ENCODE measurements at places on chromosomes 11 and 22.

DNA sequence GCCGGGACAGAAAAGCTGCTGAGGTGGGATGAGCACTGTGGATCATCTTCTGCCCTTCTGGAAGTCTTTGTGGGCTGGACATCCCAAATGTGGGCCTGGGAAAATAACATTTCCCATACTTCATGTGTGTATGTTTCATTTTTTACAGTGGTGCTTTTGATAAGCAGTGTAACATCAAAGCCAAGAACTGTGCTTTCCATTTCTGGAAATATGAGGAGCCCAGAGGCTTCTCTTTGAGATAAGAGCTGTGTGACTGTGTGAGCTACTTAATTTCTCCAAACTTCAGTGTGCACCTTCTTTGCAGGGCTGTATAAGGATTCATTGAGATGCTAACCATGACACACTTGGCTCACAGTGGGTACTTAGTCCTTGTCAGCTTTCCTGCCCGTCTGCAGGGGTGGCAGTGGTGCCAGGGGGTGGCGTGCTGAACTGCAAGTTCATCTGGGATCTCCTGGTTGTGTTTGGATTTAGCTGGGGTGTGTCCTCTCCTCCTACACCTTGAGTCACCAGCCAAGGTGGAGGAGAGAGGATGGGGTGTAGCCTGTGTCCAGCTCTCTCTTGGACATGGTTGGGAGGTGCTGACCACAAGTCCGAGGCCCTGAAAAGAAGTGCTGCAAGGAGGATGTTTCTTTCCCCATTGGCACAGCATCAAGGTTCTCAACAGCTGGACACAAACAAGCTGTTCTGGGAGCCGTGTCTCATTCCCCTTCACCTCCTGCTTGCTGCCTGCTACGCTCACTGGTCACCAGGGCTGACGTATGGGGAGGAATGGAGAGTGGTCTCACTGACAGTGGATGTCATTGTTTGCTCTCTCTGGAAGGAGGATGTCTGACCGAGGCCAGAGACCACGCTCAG, 139.4 kb downstream of the TEAD1 start:
- DNase-seq, result no peak

DNA sequence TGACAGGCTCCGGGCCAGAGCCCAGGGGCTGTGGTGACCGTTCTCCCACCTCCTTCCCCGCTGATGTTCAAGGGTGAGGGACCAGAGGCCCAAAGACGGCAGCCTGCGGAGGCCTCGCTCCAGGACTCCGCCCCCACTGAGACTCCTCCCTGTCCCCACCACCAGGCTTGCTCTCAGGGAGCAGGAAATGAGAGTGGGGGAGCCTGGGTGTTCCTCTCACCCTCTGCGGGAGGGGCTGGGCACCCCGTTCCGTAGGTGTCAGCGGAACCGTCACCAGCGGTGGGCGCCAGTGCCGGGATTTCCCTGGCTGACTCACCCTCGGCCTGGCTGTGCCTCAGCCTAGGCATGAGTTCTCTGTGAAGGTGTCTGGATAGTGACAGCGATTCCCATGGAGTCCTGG, 15.7 kb downstream of the DAGLA start:
- DNase-seq, result peak; percentile 93

DNA sequence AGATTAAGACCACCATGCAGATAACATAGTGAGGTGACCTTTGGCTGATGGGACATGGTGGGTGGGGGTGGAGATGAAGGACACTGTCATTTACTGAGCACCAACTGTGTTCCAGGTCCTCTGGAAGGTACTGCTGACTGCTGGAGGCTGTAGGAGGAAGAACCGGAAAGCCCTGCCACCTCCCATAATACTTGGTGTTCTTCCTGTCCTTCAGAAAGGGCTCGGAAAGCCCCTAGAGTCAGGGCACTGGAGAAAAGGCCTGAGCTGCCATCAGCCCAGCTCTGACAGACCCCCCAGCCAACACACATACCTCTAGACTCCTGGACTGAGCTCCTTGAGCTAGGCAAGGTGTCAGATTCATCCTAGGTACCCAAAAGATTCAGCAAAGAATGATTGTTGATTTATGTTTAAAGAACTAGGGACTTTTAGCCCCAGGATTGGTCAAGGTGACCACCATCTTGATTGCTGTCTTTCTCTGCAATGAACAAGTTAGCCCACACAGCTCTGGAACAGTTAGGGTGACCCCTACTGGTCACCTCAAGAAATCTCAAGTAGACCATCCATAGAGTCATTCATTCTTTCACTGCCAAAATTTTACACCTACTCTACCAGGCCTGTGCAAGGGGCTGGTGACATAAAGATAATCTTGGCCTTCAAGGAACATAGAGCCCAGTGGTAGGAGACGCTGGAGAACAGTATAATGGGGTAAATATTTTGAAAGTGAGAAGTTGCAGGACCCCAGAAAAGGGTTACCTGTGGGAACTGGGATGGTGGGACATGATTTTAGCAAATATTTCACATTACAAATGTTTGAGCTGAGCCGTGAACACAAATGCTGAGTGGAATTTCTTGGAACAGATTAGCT, 39.4 kb downstream of the IRAG1 start:
- no peak for DNase-seq

DNA sequence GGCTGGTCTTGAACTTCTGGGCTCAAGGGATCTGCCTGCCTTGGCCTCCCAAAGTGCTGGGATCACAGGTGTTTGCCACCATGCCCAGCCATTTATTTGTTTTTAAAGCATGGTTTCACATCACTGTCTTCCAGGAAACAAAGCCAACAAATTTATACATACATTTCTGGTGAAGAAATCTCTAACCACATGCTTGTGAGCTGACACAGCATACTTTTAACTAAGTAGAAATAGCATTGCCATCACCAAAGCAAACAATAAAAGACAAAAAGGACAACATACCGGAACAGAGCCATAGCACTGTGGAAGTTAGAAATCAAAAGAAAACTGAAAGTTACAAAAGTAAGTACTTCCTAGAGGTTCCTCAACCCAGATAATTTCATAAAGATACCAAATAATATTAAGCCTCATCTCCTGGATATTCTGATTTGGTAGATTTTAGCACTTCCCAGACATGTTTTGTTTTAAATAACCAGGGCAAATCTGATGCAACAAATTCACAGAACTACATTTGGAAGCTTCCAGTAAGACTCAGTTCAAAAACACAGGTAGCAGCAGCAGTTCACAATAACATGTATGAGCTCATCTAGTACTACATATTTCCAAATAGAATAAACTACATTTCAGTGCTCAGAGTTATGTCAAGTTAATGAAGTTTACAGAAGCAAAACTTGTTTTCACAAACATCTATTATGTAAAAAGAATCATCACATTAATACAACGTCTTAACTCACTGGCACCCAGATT, 70.6 kb downstream of the RRAS2 start:
- no peak for DNase-seq

DNA sequence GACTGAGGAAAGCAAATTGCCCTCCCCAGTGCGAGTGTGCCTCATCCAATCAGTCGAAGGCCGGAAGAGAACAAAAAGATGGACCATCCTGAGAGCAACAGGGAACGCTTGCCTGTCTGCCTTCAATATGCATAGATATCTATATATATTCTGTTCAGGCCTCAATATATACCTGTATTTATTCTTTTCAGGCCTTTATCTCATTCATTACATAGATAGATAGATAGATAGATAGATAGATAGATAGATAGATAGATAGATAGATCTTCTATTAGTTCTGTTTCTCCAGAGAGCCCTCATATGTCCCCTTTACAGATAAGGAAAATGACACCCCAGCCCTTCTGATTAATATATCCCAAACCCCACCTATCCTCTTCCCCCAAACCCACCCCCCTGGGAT, 55.1 kb upstream of the LMO2 start:
- DNase-seq, result no peak

- no peak for DNase-seq
Observed at GRCh38 chr11:134200688-134201087, 23.1 kb downstream of the NCAPD3 start.
